ENCODE measurements at places on chromosomes 5 and 9. TPM values are rescaled to one million over a fixed set of nuclear protein-coding genes. Genes with fewer than 3 reads are reported as not detected.
A peak's percentile ranks its signal among the peaks of the same experiment; 100 is the strongest.

DNA sequence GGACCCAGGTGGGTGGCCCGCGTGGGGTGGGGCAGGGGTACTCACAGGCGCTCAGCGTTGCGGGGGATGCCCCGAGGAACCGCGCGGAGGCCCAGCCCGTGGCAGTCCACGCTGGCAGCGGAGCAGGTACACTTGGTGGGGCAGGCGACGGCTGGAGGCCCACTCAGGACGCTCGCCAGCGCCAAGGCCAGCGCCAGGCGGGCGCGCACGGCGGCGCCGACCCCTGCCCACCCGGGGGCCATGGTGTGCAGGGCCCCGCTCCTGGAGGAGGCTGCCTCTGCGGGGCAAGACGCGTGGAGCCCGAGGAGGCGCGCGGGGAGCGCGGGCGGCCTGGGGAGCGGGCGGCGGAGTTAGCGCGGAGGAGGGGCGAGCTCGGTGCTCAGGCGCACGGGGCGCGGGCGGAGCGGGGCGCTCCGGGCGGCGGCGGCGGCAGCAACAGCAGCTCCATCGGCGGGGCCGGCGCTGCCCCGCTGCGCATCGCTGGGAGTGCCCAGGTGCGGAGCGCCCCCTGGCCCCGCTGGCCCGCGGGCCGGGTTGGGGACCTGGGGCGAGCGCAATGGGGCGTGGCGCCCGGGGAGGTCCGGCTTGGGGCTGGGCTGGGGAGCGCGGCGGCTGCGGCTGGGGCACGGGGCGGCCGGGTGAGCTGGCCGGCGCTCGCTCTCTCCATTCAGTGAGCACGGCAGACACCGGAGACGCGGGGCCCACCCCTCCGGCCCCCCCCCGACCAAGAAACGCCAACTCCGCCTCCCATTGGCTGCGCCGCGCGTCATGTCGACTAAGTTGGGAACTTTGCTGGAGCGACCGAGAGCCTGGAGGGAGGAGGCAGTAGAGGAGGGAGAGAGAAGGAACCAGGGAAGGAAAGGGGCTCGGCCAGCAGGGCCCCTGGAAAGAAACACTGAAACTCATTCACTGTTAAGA, at the start of gene SLIT3:
Gene SLIT3 (minus strand): TSS at position 672 of the 918 bp plus-strand sequence. CDS start 430 bp downstream, at position 242.
- DNase-seq, result peak; percentile 81

Gene PCDHGA10
- total RNA-seq, result 5.4 TPM

- DNase-seq, result no peak
Observed at GRCh38 chr5:155768332-155768731, 558.6 kb upstream of the SGCD start.

GRCh38 chr9:16029046-16029615, 476.3 kb downstream of the CCDC171 start:
- no peak for DNase-seq

Gene TRAF1
- total RNA-seq, result 2.2 TPM

DNA sequence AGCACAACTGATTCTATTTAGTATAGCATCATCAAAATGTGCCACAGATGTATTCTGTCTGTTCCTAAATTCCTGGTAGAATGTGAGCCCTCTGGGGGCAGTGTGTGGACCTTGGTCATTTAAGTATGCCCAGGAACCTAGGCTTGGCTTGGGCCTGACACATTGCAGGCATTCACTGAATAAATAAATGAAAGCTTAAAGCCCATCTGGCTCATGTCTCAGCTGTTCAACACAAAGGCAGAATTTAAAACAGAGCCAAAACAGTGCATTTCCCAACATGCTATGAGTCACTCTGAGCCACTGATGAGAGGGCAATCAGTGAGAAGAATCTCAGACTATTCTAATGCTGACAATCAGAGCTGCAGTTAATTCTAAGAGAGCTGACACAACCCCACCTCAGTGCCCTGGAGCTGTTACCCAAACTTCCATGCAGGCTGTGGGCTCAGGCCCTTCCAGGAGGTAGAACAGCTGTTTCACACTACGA, 8.1 kb downstream of the FAM193B start:
- DNase-seq, result peak; percentile 72

- no peak for DNase-seq
Observed at GRCh38 chr5:74556006-74556405, 84.5 kb downstream of the ENC1 start.

DNA sequence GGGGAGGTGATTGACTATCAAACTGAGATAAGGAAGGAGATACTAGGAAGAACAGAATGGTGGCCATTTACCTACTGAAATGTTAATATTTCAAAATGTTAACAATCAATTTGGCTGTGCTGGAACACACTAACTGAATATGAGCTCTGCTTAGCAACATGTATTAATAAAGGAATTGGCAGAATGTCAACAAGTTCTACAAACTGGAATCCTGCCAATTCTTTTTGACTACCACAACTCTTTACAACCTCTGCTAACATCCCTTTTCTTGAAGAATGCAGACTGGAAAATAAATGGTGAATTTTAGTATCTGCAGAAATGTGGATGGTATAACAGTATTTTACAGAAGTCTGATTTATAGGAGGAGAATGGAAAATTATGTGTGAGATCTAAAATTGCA, 446.4 kb downstream of the ISL1 start:
- DNase-seq, result no peak

Gene POU5F2
- 0.24 TPM for total RNA-seq

- DNase-seq, result no peak
Observed at GRCh38 chr5:133357758-133358157, 254.6 kb downstream of the FSTL4 start.

DNA sequence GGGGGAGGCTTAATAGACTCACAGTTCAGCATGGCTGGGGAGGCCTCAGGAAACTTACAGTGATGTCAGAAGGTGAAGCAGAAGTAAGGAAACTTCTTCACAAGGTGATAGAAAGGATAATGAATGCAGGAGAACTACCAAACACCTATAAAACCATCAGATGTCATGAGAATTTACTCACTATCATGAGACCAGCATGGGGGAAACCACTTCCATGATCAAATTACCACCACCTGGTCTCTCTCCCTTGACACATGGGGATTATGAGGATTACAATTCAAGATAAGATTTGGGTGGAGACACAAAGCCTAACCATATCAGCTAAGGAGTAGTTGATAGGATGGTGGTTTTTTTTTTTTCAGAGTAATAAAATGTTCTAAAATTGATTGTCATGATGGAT, 201.8 kb downstream of the CDH12 start:
- no peak for DNase-seq

Gene TRAPPC13
- total RNA-seq, result 18.3 TPM

Gene IRX2
- 5.6 TPM for total RNA-seq

GRCh38 chr9:137807721-137808703, 69.6 kb upstream of the CACNA1B start:
- no peak for DNase-seq

Gene ITK
- 0.13 TPM for total RNA-seq

DNA sequence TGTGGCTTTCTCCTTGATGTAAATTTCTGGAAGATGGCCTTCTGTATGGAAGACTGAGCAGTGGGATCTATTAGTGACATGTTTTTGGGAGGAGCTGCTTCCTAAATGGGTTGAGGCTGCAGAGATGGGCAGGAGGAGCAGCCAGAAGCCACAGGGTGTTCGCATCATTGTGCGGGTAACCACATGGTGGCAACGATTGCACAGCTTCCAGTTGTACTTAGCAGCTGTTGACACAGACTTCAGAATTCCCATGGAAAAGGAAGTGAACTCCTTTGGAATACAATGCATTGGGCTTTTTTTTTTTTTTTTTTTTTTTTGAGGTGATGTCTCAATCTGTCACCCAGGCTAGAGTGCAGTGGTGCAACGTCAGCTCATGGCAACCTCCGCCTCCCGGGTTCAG, 297.3 kb downstream of the NR3C1 start:
- no peak for DNase-seq

Gene PCDHB12
- total RNA-seq, result 1.0 TPM

Gene CYLC2
- not detected for total RNA-seq

Gene NTNG2
- total RNA-seq, result 1.8 TPM

DNA sequence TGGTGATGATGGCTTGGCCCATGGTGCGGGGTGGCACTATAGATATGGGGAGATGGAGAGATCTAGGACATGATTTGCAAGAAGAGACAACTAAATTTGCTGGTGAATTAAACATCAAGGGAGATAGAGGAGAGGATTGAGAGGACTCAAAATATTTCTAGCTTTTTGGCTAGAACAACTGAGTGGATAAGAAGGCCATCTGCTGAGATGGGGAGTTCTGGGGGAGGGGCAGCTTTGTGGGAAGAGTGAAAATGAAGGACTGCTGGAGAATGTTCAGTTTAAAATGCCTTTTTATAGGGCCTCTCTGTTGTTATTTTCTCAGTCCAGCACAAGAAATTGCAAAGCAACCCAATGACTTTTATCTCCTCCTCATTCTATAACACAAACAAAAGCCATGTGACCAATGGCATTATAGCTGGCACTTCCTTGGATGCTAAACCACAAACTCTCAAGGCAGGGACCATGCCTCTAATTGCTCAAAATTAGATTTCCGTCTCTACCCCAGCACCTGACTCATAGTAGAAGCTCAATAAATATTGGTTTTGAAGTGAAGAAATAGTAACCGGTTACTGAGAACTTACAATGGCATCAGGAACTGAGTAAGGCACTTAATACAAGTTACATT, 29.8 kb downstream of the JAKMIP2 start:
- DNase-seq, result no peak

GRCh38 chr5:26749829-26750228, 288.6 kb downstream of the CDH9 start:
- no peak for DNase-seq

DNA sequence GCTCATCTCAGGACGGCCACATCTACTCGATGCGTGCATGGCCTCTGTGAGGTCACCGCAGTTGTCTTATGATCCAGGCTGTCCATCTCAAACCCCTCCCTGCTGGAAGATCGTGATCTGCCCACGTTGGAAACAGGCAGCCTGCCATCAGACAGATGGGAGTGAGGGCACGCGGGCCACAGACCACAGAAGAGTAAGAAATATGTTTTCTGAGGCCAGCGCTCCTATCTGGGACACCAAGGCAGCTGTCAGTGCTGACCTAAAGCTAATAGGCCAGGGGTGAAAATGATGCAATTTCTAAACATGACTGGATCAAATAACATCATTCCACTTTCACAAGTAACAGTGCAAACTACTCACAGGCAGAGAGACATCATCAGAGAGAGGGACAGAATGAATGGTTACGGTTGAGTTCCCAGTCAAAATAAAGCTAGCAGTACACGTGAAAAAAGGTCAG, 57.1 kb upstream of the CER1 start:
- no peak for DNase-seq

GRCh38 chr5:97042996-97043395, 99.4 kb downstream of the LIX1 start:
- DNase-seq, result no peak

- no peak for DNase-seq
Observed at GRCh38 chr9:71758277-71758676, 10.0 kb downstream of the CEMIP2 start.

Gene ADAMTS19
- total RNA-seq, result 0.81 TPM

Gene GPR150
- not detected for total RNA-seq

DNA sequence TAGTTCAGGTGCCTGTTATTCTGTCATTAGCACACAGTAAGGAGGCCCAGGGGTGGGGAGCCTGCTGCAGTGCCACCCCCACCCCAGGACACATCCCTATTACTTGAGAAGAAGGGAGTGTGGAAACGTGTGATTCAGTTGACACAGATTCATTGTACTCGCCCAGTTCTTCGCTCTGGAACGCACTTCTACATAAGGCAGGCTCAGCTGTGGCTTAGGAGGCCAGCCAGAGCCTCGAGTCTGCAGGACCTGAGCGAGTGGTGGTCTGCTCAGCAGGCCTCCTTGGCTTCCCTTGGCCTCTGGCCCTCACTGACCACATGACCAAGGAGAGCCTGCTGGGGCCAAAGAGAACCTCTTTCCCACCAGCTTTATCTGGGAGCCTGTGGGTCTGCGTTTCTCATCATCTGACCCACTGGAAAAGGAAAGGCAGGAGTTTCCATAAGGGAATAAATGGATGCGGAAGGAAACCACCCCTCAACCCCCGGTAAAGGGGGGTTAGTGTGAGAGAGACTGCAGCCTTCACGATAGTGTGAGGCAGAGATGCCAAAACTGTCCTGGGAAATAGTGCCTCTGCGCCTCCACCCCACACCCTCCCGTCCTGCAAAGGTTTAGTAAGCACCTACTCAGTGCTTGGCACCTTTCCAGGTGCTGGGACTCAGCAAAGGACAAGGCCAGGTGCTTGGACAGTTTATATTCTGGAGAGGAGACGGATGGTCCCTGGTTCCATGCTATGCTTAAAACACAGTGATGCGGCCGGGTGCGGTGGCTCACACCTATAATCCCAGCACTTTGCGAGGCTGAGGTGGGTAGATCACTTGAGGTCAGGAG, 73.7 kb downstream of the PPARGC1B start:
- DNase-seq, result no peak

DNA sequence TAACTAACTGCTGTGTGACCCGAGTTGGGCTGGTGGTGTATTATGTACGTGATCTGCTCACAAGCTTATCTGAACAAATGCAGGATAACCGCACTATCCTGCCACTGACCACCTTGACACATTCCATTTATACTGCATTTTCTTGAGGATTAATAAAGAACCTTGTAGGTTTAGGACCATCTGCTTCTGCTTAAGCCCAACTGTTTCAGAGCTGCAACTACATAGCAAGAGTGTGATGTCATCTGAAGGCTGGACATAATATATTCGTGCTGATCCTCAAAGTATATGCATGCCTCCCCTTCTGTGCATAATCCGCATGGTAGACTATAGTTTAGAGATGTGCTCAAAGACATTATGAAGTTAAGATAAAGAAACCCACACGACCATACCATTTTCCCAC, 435.9 kb downstream of the BNC2 start:
- no peak for DNase-seq

Gene ZNF879
- total RNA-seq, result 4.0 TPM

Gene FLT4
- total RNA-seq, result 5.6 TPM

Gene RETREG1
- total RNA-seq, result 272 TPM
